Stimulated activated CD4-positive, alpha-beta T cell treated with anti-CD3 and anti-CD28 coated beads, TNF-alpha, amount 100 ng/mL, for 1 hour (primary cell): ENCODE measurements at places on chromosomes 2 and 18.

GRCh38 chr2:224190936-224191270, 151.8 kb upstream of the SERPINE2 start:
- no peak for DNase-seq

- DNase-seq, result no peak
Measured at GRCh38 chr18:14189858-14190257, 57.6 kb upstream of the ZNF519 start.

GRCh38 chr18:48991676-48992075, 40.9 kb upstream of the SMAD7 start:
- no peak for DNase-seq

DNA sequence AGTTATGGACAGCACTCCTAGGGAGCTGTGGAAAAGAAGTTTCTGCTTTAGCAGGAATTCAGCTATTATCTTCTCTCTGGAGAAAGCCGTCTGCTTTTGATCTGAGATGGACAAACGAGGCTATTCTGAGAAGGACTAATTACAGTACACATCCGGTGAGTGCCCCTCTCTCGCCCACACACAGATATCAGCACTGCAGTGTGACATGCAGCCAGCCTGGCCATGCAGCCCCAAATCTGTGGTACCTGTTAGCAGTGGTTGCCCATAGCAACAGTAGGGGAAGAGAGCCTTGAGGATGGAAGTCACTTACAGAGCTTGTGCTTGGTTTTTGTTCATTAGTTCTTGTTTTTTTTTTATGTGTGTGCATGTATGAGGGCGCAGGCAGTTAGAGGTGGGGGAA, 73.9 kb upstream of the TRIB2 start:
- DNase-seq, result no peak

GRCh38 chr2:157172239-157172638, 85.3 kb upstream of the GALNT5 start:
- DNase-seq, result no peak

GRCh38 chr18:56139792-56140254, 498.6 kb downstream of the TXNL1 start:
- DNase-seq, result no peak

GRCh38 chr18:55405893-55406406, 182.0 kb downstream of the TCF4 start:
- no peak for DNase-seq

DNA sequence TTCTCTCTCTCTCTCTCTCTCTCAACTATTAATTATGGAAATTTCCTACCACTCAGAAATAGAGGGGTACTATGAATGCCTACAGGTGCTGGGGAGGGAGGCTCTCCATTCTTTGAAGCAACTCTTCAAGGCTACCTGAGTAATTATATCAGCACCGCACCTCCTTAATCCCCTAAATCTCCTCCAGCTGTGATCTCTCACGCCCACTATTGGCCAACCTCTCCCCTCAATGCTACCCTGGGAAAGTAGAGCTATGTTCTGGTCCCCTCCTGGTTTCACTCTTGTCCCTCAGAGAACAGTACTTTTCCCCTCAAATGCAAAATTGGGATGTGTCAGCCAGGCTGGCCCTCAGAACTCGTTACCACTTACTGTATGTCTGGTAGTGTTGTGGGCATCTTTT, 1.6 kb downstream of the MOCOS start:
- DNase-seq, result no peak

- DNase-seq, result no peak
Measured at GRCh38 chr2:144660518-144661316, 140.8 kb upstream of the ZEB2 start.

- no peak for DNase-seq
Measured at GRCh38 chr2:85063981-85064599, 69.1 kb upstream of the TCF7L1 start.

DNA sequence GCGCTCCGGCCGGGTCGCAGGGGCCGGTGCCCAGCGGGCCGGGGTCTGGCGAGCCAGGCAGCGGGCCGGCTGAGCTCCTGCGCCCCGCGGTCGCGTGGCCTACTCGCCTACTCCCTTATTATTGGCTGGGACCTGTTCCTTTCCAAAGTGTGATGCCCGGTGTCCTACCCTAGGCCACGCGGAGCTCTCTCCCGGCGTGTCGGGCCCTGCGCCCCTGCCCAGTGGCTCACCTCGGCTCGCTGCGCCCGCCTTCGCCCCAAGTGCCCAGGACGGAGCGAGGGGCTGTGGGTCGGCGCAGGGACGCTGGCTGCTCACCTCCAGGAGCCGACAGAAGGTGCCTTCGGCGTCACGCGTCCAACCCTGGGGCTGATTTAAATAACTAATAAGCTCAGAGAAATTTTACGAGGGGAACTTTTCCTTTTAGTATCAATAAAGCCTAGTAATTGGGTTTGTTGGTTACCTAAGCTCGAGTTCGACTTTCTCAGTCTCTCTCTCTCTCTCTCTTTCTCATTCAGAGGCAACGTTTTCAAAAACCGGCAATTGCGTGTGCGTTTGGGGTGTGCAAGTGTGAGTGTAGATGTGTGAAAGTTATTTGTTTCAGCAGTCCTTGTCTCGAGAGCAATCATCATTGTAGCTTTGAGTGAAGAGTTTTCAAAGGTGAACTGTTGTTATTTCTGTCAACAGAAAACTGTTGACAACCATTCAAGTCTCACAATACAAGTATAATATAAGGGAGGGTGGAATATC, 7.0 kb upstream of the SATB2 start:
- no peak for DNase-seq

DNA sequence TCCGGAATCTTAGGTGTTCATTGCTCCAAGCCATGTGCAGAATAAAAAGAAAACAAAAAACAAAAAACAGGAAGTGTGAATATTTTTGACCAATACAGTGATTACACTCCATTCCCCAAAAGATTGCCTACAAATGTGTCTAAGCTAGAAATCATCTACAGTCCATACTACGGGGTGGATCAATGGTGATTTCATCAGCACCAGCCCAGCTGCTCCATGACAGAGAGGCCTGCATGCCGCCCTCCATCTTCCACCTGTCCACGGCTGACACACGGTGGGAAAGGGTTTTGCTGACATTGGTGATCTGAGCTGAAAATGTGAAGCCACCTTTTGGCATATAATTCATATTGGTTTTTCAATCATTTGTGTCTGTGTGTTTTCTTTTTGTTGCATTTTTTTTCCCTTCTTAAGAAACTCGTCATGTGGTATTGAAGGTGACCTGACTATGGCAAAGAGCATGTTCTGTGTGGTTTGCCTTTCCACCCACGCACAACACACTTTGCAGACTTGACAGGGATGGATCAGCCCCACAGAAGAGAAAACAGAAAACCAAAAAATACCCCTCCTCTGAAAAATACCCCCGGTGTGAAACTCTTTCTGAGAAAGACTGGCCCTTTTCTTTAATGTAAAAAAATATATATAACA, 533.1 kb downstream of the RNF144A start:
- no peak for DNase-seq

DNA sequence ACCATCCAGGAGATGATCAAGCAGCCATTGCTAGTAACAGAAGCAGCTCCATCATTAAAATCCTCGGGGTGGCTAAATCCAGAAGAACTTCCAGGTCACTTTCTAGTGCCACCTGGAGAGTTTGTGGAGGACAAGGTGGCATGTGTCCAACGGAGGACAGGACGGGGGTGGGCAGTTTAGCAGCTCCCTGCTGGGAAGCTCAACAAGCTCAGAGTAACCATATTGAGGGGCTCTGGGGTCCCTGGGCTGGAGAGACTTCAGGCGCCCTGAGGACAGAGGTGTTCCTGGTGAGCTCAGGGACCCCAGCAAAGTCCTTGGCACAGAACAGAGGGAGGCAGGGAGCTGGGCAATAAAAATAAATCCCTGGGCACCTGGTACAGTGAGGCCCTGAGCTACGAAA, 140.0 kb upstream of the FHL2 start:
- DNase-seq, result no peak

GRCh38 chr2:183349091-183349490, 224.8 kb downstream of the NUP35 start:
- no peak for DNase-seq

- DNase-seq, result no peak
Measured at GRCh38 chr2:113831161-113831560, 58.7 kb upstream of the ACTR3 start.

DNA sequence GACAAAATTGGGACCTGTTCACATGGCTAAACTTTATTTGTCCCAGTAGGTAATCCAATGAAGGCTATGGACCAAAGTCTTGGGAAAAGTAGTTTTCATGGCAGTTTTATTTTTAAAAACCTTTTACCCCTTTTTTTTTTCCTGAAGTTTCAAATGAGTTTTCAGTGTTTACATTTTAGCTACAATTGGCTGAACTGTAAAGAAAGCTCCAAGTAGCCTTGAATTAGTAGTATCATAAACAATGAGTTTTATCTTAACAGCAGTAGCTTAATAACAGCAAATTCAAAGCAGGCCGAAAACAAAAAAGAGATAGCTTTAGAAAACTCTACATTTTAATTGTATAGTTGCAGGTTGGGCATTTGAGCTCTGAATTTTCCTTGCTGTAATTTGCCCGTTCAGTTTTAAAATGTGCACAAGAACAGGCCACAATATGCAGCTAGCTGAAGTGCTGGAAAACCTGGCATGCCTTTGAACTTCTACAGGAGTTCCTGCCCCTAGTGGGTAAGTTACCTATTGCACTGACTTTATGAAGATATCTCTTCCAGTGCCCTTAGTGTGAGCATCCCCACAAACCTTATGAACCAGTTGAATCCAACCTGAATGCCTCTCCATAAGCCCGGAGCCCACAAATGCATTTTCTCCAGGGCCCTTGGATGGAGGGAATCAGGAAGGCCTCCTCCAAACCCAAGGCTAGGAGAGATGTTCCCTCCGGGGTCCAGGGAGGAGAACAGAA, 106.7 kb downstream of the XRCC5 start:
- no peak for DNase-seq

DNA sequence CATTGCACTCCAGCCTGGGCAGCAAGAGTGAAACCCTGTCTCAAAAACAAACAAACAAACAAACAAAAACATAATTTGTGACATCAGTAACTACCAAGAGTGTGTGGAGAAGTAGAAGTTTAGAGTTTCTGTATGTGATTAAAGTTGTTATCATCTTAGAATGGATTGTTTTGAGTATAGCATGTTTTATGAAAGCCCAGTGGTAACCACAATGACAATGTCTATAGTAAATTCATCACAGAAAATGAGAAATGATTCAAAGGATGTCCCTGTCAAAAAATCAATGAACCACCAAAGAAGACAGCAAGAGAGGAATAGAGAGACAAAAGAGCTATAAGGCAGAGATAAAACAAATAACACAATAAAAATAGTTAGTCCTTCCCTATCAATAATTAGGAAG, 1299.2 kb downstream of the CNTNAP5 start:
- no peak for DNase-seq

DNA sequence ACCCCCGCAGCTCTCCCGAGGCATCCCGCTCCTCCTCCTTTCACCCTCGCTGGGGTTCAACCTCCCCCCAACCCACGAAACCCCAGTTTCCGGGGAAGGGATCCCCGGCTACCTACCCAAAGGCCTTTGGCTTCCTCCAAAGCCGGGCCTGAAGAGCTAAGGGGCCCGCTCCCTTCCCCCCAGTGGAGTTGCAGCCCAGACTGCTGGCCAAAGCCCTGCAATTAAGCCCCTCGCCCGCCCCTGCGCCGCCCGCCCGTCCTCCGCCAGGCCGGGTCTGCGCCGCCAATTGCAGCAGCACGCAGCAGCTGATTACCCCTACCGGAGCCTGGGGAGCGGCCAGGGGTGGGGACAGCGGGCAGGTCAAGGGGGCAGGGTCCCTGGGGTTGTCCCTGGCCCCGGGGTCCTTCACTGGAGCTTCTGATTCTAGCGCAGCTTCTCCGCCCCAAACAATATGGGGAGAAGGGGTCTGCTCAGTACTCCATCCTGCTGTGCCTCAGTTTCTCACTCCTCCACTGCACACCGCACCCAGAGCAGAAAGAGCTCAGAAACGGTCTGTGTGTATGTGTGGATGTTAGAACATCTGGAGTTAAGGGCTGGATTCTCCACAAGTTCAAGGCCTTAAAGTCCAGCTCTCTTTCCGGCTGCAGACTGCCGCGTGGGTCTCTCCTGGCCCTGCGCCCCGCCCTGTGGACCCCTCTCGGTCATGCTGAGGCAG, 16.9 kb downstream of the WNT10A start:
- DNase-seq, result no peak

GRCh38 chr2:173326806-173327205, 27.9 kb upstream of the CDCA7 start:
- DNase-seq, result no peak

- DNase-seq, result no peak
Measured at GRCh38 chr2:122740594-122740948, 985.1 kb downstream of the TSN start.

DNA sequence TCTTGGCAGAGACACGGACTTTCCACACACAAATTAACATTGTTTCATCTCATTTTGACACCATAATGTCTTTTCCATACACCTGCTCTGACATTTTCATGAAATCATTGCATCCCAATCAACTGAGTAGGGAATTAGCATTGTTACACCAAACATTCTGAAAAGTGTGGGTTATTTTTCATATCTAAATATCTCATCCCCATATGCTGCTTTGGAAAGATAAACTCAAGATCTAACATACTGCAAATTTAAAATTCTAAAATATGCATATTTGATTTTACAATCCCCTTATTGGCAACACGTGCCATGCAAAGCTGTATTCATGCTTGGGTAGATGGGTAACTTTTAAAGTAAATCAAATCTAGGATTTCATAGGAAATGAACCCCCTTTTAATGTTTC, 242.9 kb downstream of the ZNF516 start:
- no peak for DNase-seq

GRCh38 chr2:216362730-216363129, 9.6 kb downstream of the MARCHF4 start:
- DNase-seq, result no peak

- DNase-seq, result no peak
Measured at GRCh38 chr2:99084256-99084655, 57.3 kb upstream of the C2orf15 start.

DNA sequence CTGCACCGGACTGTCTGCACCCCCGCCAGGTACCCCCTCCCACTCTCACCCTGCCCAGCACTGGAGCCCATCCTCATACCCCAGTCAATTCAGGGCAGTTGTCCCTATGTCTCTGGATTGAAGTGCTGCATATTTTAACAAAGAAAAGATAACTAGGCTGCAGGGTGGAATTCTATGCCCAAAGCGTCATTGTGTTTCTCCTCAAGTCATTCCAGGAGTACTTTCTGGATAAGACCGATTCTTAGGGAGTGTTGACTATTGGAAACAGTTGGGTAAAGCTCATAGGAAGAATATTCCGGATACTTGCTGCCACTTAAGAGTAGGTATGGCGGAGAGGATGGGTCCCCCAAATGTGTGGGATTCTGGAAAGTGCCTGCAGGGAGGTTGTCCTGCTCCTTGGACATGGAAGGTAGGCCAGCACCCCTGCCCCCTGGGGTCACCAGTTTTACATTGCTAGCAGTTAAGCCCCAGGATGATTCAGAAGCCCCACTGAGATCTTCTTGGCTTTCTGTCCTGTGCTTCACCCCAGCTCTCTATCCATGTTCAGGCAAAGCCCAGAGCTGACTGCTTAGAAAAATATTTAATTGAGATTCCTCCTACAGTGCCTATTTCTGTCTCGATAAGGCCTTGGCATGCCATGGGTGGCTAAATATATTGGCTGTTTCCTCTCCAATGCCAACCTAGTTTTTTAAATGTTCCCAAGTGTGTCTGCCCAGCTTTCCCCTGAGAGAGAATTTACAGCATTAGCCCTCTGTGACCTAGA, 48.2 kb downstream of the RPL37A start:
- no peak for DNase-seq
